BE2C (cell line): ENCODE measurements at places on chromosomes 7 and 10.

DNA sequence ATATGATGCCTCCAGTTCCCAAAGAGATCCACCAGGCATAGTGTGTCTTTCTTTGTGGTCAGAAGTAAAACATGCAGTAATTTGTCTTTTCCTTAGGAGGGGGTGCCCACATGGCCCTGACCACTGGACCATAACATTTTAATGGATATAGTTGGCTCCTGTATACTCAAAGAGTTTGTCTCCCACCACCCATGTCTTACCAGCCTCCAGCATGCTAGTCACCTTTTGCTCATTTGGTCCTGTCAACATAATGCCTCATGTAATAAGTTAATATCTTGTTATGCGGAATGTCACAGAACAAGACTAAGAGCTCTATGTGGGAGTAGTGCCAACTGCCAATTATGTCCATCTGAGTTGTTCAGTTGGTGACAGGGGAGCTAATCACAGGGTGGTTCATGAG, 83.4 kb upstream of the IFRD1 start:
- DNase-seq: no peak

DNA sequence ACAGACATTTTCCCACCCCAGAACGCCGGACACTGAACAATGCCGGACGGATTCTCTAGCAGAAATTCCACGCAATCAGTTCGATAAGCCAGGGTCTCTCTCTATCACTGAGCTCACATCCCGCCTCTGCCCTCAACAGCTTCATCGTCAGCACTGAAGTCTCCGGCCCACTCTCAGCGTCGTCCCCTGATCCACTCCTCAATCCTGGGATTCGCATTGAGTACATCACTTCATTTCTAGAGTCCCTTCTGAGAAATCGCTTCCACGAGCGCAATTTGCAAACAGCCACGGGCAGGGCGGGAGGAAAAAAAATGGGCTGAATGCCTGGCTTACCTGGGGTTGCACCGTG, 365 bp downstream of the YME1L1 start:
- DNase-seq: no peak

DNA sequence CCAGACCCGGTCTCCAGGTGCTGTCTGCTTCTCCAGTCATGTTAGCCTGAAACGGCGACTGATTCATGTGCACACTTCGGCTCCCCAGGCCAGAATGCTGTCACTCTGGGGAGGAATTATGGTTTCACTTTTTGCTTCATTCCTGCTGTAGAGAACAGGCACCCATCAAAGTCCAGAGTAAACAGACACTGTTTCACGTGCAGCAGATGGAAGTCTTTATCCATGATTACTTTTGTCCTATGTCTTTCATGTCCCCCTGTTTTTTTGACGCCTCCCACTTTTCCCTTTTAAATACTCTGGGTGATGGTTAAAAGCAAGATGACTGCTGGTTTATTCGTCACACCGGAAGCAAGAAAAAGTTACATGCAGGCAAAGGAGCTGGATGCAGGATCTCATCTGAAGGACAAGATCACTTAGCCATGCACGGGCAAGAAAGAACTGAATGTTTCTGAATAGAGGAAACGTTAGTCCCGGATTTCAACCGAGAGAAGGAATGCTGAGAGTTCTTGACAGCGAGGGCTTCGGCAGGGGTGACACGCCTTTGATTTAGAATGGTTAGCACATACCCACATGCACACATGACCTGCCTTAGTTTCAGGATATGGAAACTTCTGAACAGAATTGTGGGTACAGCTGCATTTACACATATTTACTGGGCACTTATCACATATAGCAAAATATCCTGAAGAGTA, 250.0 kb upstream of the KLF6 start:
- DNase-seq: no peak

DNA sequence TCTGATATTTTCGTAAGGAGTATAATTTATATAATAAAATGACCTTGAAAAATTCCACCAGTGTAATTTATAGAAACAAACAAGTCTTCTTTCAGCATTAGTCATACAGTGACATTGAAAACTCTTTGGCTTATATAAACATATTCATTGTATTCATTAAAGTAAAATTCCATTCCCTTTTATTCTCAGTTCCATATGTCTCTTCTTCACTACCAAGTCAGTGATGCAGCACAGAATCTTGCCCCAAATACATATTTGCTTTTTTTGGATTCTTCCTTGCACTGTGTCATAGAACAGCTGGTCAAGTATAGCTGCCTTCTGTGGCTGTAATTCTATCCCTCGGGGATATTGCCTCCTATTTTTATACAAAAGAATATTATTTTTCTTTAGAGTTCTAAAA, 884.5 kb upstream of the POT1 start:
- DNase-seq: no peak

DNA sequence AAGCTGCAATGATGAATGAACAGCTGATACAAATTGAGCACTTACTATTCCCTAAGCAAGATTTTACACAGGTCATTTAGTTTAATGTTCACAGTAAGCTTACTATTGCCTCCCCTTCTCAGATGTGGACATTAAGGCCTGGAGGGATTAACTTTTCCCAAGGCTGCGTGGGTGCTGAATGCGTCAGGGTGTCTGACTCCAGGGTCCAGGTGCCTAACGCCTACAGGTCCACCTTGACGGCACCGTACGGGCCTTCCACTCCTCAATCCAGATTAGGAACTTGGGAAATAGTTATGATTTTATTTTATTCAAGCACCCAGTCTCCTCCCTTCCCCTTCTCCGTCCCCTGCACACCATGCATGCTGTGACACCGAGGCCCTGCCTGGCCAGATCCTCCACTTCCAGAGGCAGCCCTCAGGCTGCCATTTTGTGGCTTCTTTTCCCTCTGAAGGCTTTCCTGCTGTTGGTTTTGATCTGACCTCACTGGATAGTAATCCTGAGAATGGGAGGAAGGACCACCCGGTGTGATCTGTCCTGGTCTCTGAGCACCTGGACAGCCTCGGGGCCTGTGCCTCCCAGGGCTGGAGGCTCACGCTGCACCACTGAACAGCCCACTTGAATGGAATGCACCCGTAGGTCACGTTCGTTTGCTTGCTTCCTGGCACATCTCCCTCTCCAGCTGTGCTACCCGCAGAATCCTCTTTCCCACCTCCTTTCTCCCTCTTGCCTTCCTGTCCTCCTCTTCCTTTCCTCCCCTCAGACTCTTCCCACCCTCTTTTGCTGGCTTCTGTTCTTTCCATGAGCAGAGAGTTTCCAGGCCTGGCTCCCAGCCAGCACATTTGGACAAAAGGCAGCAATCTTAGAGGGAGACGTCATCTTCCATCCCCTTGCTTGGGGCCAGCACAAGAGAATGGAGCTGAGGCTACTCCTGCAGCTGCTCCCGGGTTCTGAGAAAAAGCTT, 14.4 kb downstream of the DENND2A start:
- peak; percentile 79 for DNase-seq

GRCh38 chr10:13117841-13118783, 18.1 kb downstream of the OPTN start:
- DNase-seq: no peak

DNA sequence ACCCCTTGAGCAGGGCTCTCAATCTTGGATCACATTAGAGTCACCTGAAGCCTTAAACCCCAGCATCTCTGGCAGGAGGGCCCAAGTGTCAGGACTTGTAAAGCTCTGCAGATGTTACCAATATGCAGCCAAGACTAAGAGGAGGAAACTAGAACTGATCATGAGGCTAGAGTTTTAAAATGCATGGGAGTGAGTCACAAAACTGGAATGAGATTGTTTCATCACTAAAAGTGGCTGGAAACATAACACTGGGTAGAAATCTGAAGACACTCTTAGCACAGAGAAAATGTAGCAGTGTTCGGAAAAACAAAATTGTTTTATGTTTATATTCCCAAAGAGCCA, 63.3 kb upstream of the GHITM start:
- DNase-seq: no peak

DNA sequence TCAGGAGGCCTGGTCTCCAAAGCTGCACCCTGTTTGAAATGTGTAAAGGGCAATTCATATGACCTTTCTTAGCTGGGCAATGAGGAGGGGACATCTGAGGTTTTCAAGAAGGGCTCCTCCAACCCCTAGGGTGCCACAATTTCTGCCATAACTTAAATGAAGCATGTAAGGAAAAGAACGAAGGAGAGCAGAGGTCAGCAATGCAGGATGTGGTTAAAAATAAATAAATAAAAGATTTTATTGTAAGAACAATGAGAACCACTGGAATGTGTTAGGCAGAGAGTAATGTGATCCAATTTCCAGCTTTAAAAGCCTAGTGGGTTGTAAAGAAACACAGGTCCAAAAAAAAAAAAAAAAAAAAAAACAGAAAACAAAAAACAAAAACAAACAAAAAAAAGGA, 673.1 kb downstream of the TNS3 start:
- no peak for DNase-seq

- no peak for DNase-seq
These were observed 43.1 kb upstream of the FOXK1 start for GRCh38 chr7:4638781-4639575.

DNA sequence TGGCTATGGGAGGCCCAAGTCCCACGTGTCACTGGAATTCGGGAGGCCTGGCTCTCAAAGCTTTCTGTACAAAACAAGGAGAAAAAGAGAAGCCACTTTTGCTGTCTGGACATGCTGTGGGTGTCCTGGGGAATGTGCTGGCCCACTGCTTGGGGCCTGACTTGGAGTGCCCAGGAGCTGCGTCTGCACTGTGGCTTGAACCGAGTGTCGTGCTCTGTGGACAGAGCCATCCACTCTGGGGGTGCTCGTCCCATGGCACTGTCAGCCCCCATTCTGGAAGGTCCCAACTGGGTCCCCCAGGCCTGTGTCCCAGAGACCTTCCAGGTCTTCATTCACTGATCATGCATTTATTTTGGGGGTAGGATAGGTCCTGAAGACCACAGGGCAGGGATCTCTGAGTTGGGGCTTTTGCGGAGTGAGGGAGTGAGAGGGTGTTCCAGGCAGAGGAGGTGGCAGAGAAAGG, 138.0 kb downstream of the LHPP start:
- no peak for DNase-seq

- DNase-seq: no peak
These were observed 270.1 kb upstream of the FZD1 start for GRCh38 chr7:90994121-90994520.
